ENCODE measurements at places on chromosomes 6 and 20.

GRCh38 chr6:148628251-148628650 is 118.6 kb upstream of the UST start:
- DNase-seq, result no peak

DNA sequence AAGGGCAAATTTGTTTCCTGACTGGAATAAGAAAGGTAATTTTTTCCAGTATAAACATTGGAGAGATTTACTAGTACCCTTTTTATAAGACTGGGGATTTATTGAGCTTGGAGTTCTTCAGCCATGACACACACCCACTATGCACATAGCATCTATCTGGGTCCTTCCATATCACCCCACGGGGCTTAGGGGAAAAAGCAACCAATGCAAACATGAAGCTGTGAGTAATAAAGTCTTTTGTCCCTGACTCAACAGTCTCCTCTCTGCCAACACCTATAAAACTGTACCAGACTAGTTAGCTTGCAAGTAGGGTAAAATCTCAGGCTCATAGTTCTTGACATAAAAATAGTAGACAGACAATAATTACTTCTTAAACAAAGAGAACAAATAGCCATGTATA is 23.4 kb downstream of the COL21A1 start:
- DNase-seq, result no peak

DNA sequence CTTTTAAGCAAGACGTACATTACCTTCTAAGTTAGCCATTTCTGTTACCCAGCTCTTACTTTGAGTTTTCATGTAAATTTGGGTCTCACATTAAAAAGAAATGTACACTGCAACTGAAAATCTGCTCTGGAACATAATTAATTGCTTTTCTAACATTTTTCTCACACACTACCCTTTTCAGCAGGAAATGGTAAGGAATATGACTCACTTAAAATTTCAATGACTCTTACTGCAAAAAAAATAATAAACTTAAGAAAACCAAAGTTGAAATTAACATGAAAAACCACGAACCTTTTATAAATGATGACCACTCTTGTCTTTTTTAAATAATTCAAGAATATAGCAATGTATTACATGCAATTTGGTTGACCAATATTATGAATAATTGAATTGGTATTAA is 1.3 kb downstream of the CGA start:
- DNase-seq, result no peak

DNA sequence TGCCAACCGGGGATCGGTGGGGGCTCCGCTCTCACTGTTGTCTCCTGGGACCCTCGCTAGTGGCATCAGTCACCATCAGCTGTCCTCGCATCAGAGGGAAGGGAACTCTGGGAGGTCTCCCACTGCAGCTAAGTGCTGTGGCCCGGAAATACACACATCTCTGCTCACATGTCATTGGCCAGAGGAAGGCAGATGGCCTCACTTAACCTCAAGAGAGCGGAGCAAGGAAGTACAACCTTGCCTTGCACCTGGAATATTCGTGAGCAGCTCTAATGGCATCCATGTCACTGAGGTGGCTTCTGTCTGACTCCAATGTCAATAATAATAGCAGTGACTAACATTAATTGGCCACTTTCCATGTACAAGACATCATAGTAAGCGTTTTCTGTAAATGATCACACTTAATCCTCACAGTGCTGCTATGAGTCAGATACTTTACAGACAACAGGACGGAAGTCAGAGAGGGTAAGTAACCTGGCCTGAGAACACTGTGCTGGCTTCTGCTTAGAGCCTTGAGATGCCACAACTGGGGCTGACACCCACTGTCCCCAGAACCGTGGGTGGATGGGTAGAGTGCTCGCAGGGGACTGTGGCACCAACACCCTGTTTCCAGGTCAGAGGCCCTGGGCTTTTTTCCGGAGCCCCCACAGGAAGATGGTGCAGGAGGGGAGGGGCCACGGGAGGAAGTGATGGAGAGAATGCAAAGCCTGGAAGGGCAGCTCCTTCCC is 6.0 kb downstream of the LHFPL5 start:
- DNase-seq, result no peak

DNA sequence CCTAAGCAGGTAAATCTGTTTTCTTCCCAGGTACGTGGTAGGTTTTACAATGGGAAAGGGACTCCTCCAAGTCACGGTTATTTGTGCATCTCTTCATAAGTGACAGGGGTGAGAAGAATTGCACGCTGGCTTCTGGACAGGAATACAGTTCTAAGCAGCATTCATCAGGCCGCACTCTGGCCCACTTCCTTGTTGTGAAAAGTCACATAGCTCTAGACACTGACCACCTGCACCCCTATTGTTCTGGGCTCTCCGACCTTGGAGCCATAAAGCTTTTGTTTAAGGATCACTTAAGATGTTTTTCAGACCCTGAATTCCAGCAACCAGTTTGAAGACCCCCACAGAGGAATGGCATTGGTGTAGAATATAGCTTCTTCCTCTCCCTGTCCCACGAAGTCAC is 31.4 kb downstream of the RAMACL start:
- DNase-seq, result no peak

GRCh38 chr6:84356907-84357306 is 129.5 kb upstream of the CEP162 start:
- no peak for DNase-seq

DNA sequence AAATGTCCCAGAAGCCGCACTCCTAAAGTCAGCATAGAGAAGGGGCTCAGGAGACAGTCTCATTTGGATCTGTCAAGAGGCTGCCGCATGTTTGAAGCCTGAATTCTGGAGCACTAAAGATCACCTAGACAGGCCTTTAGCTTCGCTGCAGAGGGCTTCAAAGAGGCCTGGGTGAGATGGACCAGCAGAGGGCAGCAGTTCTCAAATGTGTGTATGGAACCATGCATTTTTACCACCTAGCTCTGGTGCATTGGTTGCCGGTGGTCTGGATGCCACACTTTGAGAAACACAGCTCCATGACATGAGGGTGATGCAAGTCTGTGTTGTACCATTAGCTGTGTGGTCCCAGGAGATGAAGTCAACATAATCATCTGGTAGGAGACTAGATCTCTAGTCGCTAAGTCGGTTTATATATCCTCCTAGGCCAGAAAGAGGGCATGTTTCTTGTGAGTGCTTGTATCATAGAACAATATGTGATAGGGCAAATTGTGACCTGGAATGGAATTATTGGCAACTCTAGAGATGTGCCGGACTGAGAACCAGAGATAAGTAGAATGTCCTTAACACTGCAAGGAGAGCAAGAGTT is 64.8 kb downstream of the KIAA0319 start:
- peak; percentile 15 for DNase-seq

GRCh38 chr20:23340524-23340923 is 10.1 kb upstream of the NXT1 start:
- DNase-seq, result peak; percentile 36

DNA sequence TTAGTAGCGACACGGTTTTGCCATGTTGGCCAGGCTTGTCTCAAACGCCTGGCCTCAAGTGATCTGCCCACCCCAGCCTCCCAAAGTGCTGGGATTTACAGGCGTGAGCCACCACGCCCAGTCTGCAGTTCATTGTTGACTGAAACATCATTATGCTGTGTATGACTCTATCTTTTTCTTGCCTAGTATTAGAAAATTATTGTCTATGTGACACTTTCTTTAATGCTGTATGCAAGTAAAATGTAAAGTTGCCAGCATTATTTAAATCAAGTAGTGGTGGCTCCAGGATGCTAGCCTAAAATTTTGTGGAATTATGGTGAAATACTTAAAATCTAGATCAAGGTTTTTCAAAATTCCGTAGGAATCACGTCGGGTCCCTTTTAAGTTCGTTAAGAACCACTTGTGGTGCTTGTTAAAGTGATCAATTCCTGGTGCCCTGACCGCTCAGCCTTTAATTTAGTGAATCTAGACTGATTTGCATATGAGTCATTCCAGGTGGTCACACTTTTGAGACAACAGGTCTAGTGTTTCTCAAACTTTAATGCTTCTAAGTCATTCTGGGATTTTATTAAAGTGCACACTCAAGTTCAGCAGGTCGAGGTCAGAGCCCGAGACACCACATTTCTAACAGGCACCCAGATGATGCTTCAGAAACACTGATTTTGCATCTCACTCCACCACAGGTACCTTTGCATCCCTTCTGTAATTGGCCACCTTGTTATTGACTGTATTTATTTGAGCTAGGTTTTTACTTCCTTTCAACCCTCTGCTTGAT is 132.6 kb upstream of the MTHFD1L start:
- DNase-seq, result no peak

- no peak for DNase-seq
These were observed 7.0 kb downstream of the UQCC1 start for GRCh38 chr20:35404614-35405259.

GRCh38 chr6:1612974-1613306 is 3.2 kb downstream of the FOXC1 start:
- DNase-seq, result no peak

DNA sequence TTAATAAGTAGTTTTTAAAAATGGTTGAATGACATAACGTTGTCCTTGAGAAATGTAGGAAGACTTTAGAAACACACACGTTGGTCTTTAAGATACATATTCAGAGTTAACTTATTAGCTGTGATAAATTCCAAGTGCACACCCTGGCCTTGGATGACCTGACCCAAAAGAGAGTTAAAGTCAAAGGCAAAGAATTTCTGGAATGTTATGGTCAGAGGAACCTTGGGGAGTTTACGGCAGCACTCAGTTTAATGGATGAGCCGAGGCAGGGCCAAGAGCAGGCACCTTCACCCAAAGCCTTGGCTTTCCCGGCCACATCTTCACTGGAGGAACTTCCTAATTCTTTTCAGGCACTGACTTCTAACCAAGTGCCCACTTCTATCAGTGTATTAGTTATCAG is 200.5 kb downstream of the SMOC2 start:
- DNase-seq, result no peak

GRCh38 chr20:24912397-24913075 is 36.5 kb upstream of the CST7 start:
- no peak for DNase-seq

DNA sequence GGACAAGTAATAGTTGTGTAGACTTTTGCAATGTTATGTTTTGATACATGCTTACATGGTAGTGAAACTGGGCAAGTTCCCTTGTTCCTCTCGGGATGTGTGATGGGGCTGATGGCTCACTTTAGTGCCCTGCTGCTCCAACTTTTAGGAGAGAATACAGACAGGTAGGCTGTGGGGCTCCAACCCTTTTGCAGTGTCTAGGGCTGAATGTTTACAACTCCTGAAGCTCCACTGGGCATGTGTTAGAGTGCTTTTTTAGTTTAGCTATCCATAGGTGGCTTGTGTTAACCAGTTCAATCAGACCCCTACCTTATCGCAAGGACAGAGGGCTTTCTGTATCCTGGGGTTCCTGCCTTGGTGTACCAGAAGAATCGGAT is 33.8 kb downstream of the SERPINB6 start:
- no peak for DNase-seq

DNA sequence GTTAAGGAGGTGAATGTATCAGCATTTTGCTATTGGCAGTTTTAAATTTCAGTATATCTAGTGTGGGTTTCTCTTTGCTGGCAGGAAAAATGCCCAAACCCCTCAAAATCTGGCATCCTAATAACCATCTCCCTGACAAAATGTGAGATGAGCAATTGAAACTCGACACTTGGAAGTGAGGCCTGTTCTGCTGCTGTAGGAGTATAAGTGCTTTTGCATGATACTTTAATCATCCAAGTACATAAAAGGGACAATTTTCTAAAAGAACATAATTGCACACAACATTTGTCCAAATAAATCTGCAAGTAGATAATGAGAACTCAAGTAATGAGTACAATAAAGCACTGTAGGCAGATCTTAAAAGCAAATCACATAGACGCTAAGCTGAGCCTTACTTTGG is 36.5 kb downstream of the LAMP5 start:
- no peak for DNase-seq

DNA sequence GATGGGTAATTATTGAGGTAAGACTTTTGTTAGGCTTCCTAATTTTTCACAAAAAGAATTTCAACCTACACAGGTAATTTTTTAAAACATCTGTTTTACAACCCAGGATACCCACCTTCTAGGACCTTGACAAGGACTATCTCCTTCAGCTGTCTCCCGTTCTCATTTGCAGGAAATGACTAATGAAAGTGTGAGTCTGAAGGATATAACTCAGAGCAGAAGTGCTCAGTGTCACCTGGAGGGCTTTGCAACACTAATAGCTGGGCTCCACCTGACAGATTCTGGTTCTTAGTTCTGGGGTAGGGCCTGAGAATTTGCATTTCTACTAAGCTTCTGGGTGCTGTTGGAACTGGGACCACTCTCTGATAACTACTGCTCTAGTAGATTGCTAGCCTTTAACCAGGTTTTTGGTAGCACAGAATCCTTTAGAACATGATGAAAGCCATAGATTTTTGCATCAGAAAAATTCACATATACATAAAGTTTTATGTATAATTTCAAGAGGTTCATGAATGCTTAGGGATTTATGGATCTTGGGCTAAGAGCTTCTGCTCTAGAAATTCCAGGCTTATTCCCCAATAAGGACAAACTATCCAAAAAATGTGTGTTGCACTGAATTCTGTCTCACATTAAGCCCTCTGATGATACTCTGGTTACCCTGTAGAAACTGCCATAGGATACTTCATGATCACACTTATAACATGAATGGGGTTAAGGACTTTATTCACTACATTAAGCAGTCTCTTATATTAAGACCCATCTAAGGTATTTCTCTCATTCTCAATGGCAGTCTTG is 30.3 kb downstream of the AK9 start:
- no peak for DNase-seq

DNA sequence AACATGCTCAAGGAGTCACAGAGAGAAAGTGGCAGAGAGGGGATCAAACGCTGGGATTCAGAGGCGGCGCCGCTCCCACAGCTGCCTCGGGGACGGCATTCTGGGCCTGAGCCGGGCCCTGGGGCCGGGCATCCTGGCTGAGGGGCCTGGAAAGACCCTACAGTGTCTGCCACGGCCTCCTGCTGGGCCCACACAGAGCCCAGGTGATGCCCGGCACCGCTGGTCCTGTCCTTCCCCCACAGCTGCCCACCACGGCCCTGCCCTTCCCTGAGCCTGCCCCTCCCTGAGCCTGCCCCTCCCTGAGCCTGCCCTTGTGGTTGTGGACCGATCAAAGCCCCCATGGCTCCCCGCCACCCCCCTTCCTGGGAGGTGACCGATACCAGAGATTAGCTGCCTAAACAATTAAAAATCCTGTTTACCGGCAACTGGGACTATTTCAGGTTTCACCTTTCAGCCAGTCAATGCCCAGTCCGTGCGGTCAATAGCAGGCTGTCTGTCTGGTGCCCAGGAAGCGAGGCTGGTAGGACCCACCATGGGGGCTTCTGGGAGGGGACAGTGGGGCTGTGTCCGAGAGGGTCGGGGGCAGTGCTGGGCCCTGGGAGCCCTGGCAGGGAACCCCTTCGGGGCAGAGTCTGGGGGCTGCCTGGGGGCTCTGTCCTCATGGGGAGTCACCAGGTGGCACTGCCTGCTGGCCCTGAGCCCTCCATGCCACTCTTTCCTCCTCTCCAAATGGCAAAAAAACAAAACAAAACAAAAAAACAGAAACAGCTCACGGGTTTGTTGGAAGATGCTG is 55.4 kb upstream of the GATA5 start:
- DNase-seq, result no peak

DNA sequence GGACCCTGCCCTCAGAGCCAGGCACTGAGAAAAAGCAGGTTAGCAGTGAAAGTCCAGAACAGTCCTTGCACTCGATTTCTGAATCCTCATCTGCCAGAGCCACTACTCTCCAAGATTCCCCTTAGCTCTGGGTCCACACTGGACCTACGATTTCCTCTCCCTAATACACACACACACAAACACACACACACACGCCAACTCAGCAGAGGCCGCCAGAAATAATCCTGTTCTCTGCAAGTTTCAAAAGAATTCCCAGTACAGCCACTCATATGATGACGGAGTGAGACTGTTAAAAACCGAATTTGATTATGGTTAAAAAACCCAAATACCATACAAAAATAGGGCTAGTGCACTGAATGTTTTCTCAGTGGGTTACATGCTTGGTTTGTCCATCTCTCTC is 90.8 kb downstream of the GMPR start:
- DNase-seq, result no peak

Data from hypothalamus (tissue), 51 donors.